ENCODE measurements at places on chromosomes 16 and 17.

- DNase-seq, result no peak
Observed at GRCh38 chr17:77564278-77564920, 394.1 kb upstream of the TNRC6C start.

DNA sequence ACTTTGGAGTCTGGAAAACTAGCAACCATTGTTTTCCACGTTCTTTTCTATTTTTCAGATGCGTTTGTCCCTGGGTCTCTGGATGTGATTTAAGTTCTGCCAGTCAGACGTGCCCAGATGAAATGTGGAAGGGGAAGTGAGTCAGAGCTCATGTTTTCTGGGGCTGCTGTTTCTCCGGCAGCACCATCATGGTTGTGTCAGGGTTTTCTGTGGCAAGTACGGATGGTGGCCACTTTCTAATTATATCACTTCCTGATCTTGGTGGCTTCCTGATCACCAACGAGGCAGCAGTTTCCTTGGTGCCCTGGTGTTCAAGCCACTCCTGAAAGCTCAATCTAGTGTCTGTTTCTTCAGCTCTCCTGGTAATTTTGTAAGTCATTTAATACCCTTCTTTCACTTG is 31.4 kb upstream of the PMFBP1 start:
- no peak for DNase-seq

GRCh38 chr16:11370084-11370931 is 25.0 kb downstream of the RMI2 start:
- no peak for DNase-seq

DNA sequence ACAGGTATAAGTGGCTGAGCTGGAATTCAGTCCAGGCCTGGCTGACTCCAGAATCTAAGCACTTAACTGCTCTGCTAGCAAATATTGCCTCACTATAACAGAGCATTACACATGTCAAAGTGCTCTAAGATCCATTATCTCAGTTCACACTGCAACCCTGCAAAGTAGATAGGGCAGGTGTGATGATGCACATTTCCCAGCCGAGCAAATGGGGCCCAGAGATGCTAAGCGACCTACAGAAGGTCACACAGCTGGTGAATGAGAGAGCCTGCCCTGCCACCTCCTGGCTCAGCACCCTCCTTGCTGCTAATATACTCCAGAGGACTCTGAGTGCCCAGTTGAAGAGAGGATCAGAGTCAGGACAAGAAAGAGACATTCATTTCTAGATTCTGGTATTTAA is 73.6 kb upstream of the CCL1 start:
- no peak for DNase-seq

DNA sequence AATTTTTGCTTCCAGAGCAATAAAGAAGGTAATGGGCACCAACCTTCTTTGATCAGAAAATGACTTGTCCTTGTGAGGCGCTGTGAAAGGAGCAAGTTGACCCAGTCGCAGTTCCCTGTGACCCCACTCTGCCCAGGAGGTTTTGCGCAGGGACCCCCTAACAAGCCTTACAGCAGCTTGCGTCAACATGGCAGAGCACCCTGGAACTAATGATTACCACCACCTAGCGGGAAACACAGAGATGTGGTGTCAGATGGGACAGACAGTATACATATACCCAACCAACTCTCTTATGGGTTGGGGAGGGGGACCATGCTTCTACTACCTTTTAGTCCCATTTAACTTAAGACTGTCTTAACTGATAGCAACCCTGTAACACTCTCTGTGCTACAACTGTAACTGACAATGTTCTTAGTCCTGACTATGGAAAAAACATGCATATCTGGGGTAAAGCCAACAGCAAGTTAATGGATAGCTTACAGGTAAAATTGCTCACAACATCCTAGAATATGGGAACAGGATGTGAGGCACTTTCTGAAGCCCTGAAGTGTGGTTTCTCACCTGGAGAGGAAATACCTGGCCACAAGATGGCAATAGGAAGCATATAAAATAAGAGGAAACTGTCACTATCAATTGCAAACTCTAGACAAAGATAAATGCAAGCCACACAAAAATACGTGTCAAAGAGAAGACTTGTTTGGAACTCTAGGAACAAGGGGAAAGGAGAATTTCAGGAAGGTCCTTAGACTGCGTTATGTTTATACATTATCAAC is 3.0 kb downstream of the KARS1 start:
- no peak for DNase-seq
